ENCODE measurements at places on chromosomes 11 and 22. TPM values are rescaled to one million over a fixed set of nuclear protein-coding genes. Genes with fewer than 3 reads are reported as not detected.

KMT5B gene
- 14.7 TPM for total RNA-seq

DNA sequence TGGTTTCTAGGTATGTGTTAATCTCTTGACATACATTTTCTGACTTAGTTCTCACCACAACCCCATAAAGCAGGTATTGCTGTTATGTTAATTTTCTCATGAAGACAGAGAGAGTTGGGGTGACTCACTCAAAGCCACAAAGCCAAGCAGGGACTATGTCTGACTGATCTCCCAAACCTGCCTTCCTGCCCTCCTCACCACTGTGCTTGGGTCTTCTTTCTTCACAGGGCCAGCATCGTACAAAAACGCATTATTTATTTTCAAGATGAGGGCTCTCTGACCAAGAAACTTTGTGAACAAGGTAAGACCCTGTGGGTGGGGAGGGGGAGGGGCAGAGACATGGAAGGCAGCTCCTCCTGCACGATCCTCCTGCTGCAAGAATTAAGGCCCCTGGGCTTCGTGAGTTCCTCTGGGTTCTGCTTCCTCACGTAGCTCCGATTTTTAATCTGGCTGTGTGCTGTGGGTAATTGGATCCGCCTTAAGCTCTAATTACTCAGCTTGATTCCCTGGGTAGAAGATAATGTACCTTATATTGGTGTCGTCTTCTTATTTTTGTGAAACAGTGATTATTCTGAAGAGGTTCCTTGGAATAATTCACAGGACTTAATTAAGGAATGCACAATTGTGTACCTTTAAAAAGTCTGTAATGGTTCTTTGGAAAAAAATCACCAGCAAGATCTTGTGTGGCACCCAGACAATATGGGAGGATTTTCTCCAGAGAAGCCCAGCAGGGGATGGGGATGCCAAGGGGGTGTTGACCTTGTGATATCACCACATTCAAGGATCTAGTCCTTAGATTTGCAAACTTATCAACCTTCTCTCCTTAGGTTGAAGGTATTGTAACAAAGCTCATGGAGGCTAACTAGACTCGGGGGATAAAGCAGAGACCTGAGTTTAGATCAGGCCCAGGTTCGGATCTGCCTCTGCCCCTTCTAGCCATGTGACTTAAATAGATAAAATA is 112.9 kb downstream of the SPON1 start:
- no peak for DNase-seq

- no peak for DNase-seq
Measured at GRCh38 chr11:14972581-14973495, 687 bp upstream of the CALCA start.

DNA sequence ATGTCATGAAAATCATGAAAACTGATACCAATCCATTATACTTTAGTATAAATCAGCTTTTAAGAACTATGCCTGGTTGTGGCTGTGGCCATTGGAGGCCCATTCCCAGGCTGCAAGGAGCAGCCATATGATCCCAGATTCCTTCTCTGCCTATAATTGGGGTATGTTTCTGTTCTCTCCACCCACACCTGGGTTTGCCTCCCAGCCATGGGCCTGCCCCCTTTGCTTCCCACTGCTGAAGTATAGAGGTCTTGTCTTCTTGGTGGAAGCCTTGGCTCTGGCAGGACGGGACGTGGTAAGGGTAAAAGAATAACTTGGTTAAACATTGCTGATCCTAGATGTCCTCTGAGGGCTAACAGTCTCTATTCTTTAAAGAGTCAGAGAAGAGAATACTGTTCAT is 2.4 kb downstream of the MICAL2 start:
- DNase-seq: no peak

OR51T1 gene
- not detected for total RNA-seq

OR5B21 gene
- not detected for total RNA-seq

- no peak for DNase-seq
Measured at GRCh38 chr22:49693848-49694247, 133.8 kb downstream of the BRD1 start.

OR10D3 gene
- not detected for total RNA-seq

GRCh38 chr22:40635940-40636379 is 559 bp downstream of the MRTFA start:
- DNase-seq: no peak

CDON gene
- 8.0 TPM for total RNA-seq

- DNase-seq: peak; percentile 9
Measured at GRCh38 chr11:74434528-74434927, 32.8 kb downstream of the KCNE3 start.

DNA sequence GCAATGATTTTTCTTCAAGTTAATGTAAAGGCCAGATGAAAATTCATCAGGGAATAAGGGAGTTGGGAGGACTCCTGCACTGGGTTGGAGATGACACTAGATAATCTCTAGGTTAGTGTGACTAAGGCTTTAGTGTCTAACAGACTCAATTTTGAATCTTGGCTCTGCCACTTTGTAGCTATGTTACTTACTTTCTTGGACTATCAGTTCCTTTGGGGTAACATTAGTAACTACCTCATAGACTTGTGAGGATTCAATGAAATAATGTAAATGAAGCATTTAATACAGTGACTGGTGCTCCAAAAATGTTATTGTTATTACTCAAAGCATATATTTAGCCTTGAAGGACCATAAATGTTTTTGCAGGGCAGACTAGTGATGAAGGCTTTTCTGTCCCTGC is 9.6 kb upstream of the CCDC89 start:
- no peak for DNase-seq

- DNase-seq: peak; percentile 47
Measured at GRCh38 chr11:78039391-78039918, 16.4 kb upstream of the KCTD14 start.

NUDT22 gene
- total RNA-seq: 50.4 TPM

OR8D4 gene
- not detected for total RNA-seq

LRP4 gene
- 7.8 TPM for total RNA-seq

- no peak for DNase-seq
Measured at GRCh38 chr11:7422544-7423331, 62.6 kb upstream of the OLFML1 start.

DNA sequence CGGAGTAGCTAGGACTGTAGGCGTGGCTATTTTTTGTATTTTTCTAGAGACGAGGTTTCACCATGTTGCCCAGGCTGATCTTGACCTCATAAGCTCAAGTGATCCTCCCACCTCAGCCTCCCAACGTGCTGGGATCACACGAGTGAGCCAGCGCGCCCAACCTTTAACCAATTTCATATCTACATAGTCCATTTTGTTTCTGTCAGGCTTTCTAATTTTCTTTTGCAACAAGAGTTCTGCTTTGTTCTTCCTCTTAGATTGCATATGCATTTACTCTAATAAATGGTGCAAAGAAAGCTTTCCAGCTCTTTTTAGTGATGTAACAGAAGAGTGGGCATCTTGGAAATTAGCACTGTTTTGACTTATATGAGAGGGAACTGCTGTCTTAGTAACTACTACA is 13.3 kb downstream of the RTN3 start:
- DNase-seq: no peak

DNA sequence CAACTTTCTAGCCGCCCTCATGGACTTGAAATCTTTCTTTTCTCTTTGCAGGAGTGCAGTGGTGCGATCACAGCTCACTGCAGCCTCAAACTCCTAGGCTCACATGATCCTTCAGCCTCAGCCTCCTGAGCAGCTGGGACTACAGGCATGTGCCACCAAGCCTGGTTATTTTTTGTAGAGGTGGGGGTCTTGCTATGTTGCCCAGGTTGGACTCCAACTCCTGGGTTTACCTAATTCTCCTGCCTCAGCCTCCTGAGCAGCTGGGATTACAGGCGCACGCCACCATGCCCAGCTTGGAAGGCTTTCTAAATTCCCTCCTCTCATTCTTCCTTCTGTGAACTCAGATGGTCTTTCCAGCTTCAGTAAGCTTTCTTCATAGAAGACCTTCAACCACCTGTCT is 4.7 kb upstream of the APOA1 start:
- no peak for DNase-seq

- no peak for DNase-seq
Measured at GRCh38 chr11:4190519-4190918, 95.9 kb downstream of the RRM1 start.

- DNase-seq: no peak
Measured at GRCh38 chr11:2530131-2530854, 85.5 kb downstream of the KCNQ1 start.

DNA sequence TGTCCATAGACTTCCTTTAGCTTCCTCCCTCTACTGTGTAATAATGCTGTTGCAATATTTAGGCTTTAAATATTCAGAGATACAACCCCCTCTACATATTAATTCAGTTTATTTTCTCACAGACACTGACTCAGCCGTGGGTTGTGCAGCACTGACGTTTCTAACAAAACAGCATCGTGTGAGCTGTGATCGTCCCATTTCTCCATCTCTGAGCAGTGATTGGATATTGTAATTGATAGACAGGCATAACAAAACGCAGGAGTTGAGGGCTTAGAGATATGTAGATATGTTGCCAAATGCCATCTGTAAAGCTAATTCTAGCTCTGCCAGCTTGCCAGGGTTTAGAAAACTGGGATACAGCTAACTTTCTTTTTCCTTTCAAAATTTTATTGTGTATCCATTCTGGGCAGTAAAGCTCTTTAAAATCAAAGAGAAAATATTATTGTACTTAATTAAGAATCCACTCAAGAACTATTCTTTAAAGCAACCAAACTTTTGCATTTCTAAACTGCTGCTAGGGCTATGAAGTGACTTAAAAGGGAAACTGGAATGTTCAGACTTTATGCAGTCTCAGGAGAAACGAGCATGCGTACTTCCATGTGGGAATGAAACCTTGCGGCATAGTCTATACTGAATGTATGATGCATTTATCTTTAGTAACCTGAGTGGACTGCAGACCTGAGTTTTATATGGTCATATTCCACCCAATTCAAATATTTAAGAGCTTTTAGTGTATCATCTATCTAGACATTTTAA is 22.7 kb downstream of the BTBD10 start:
- DNase-seq: peak; percentile 81

NCR3LG1 gene
- 6.6 TPM for total RNA-seq

MAPK8IP2 gene
- 18.8 TPM for total RNA-seq

DNA sequence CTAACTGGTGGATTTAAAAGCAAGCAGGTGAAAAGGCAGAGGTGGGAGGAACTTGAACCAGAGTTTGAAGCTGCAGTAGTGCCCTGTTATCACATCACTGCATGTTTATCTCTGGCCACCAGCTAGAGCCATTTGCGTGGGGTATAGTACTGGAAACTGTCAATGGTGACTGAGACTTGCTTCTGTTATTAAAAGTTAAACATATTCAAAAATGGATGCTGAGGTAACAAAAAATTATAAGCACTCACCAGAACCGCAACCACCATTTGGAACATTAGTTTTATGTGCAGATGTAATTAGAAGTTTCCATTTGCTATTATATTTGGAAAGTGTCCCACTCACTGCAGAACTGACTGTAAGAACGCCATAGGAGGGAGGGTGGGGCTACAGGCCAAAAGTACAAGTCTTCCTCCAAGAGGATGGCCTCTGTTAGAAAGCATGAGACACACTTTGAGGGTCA is 1.2 kb upstream of the CD59 start:
- DNase-seq: no peak

- no peak for DNase-seq
Measured at GRCh38 chr11:115097796-115098408, 406.3 kb downstream of the CADM1 start.

DNA sequence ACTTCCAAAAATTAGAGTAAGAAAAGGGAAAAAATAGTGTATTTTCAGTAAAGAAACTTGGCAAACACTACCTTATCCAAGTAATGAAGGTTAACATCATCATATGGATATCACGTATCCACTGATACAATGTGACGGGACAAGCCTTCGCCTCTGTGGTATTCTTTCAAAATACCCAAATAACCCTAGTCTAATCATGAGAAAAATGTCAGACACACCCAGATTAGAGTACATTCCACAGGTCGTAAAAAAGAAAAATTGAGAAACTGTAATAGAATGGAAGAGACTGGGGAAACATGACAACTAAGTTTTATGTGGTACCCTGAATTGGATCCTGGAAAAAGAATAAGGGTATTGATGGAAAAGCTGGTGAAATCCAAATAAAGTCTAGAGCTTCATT is 48.9 kb downstream of the NARS2 start:
- DNase-seq: no peak

GRCh38 chr11:44446996-44447771 is 118.3 kb upstream of the CD82 start:
- DNase-seq: no peak

GRCh38 chr11:2209900-2210321 is 38.3 kb upstream of the TH start:
- no peak for DNase-seq

GTSE1 gene
- 15.6 TPM for total RNA-seq

DNA sequence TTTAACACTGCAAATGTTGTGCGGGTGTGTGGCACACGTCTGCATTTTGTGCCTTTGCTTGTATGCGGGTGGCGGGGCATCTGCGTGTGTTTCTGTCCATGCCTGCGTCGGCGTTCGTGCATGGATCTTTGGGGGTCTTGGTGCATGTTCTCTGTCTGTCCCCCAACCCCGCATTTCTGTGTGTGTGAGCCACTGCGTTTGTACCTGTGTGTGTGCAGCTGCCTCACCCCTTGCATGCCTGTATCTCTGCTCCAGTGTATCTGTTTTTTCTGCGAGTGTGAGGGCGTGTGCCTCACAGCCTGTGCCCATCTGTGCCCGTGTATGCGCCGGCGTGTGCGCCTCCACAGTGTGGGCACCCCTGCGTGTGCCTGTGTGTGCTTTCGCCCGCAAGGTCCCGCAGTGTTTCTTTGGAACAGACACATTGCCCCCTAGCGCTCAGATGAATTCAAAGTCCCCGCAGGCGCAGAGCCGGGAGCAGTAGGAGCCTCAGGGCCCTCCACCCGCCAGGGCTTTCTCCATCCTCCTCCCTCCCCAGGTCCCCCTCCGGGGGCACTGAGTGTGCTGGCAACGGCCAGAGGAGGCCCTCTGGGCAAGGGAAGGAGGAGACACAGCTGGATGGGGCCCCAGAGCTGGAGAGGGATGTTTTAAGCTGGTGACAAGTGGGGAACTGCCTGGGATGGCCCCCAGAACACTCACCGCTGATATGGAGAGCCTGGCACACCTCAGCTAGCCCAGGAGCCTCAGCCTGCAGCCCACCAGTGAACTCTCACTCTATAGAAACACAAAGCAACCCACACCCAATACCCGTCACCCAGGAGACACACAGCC is 3.1 kb upstream of the MN1 start:
- DNase-seq: peak; percentile 65

DNA sequence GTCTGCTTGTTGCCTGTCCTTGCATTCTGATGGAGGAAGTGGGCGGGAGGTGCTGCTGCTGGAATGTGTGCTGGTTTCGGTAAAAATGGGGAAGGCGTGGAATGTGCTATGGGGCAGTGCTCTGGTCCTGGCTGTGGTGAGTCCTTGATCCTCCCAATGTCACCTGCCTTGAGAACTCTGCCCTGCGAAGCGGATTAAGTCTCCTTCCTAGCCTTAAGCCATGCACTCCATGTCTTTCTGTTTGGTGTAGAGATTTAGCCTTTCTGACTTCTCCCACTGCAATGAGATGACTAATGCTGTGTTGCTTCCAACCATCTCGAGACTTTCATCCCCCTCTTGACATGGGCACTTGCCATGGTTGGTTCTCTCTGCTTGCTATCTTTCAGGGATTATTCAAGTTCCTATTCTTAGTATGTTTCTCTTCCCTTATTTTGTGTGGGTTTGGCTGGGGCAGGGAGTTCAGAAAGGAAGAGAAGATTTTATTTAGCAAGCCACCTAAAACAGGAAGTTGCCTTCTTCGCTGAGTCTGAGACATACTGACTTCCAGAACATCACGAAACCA is 687.9 kb downstream of the NTM start:
- no peak for DNase-seq

Data from SK-MEL-5 (cell line).